ENCODE measurements at places on chromosomes 6 and 20. TPM values are rescaled to one million over a fixed set of nuclear protein-coding genes. Genes with fewer than 3 reads are reported as not detected.

MATN4 gene
- not detected for total RNA-seq

ZBTB46 gene
- total RNA-seq = 46.4 TPM

DNA sequence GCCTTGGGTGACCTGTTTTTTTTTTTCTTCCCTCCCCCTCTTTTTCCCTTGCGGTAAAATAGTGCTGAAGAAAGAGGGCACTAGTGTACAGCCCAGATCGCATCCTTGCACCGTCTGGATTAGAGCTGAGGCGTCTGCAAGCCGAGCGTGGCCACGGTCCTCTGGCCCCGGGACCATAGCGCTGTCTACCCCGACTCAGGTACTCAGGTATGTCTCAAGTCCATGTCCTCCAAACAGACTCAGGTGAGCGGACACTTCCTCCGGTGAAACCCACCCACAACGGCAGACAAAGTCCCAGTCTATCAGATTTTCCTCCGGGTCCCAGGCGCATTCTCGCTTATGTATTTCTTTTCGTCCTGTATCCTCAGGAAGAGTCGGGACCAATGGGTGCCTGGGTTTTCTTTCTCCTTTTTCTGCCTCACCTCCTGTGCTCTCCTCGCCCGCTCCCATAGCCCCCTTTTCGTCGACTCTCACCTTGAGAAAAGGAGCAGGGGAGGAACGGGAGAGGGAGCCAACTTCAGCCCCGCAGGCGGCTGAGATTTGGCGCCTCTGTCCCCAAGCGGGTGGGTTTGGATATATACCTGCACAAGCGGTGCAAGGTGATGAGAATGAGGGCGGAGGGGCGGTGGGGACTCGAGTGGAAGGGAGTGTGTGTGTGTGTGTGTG is 1.1 kb upstream of the GRM1 start:
- DNase-seq = peak; percentile 3

DNA sequence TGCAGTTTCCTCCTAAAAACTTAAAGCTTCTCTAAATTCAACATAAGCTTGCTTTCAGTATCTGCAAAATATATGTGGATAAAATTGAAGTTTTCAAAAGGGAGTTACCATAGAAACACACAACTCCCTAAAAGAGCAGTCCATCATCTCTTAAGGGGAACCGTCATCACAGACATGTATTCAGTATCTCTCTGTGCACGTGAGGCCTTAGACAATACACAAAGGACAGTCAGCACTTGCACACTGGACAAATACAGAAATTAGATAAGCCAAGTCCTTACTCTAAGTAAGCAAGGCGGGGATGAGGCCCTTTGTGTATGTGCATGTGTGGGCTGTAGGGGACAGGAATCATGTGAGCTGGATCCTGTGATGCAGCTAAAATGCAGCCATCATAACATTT is 136.6 kb downstream of the BACH2 start:
- DNase-seq = no peak

- peak; percentile 63 for DNase-seq
These were observed 224.5 kb upstream of the AGPAT4 start for GRCh38 chr6:161498359-161498758.

- DNase-seq = no peak
These were observed 272.0 kb downstream of the ZNF217 start for GRCh38 chr20:53321596-53321995.

Data from lung microvascular endothelial cell (primary cell).